ENCODE measurements at places on chromosomes 2 and 18. TPM values are rescaled to one million over a fixed set of nuclear protein-coding genes. Genes with fewer than 3 reads are reported as not detected.
A peak's percentile ranks its signal among the peaks of the same experiment; 100 is the strongest.

The EVX2 gene
- not detected for total RNA-seq

DNA sequence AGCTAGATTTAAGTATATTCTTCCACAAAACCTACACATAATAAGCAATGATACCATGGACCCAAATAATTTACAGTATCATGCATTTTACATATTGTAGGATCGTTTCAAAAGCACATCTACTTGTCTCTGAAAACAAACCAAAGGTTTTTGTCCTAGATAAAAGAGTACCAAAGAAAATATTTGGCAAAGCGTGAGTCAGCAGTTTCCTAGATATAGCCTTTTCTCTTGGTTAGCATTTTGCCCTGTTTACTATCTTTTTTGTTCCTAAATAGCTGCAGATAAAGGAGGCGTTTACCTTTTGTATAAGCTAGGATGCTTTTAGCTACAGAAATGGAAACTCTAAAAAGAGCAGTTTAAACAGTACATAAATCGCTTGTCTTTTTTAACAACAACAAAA, 305.8 kb upstream of the GULP1 start:
- H3K4me1 ChIP-seq, result no peaks in the 10 kb centered on the region
- no peak overlapping the region for H3K4me3 ChIP-seq
- no peak overlapping the region for H3K27ac ChIP-seq
- H3K36me3 ChIP-seq, result no peaks in the 10 kb centered on the region
- no peaks in the 10 kb centered on the region for H3K27me3 ChIP-seq

DNA sequence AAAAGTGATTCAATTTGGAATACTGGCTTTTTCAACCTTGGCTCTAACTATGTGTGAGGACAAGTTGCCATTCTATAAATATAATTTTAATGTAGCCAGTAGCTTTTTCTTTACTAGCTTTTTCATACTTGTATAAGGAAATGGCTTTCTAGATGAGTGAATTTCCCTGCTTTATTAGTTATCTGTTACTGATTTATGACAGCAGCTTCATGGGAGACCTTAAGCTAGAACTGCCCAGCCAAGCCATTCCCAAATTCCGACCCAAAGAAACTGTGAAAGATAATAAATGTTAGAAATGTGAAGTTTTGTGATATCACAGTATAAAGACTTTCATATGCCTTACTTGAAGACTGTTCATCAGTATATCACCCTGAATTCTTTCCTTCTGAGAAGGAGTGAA, 32.3 kb downstream of the BABAM2 start:
- H3K27me3 ChIP-seq, result no peaks in the 10 kb centered on the region
- H3K4me1 ChIP-seq, result peaks cover 9% of the 10 kb centered on the region
- DNase-seq, result no peak
- H3K36me3 ChIP-seq, result no peaks in the 10 kb centered on the region
- H3K4me3 ChIP-seq, result no peak overlapping the region
- no peak overlapping the region for H3K27ac ChIP-seq

DNA sequence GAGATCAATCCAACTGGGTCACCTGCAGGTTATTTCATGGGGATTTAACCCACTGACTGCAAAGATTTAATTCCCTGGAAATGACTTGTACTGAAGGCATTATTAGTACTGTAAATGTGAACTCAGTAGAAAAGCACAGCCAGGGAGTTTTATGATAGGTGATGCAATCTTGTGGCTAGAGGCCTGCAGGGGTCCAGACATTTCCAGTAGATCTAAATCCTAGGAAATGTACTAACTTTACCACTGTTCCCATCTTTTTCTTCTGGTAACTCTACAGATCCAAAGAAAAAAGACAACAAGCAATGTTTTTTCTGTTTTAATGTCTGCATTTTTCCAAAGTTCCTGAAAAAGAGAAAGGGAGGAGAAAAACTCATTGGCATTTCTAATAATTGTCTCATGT, 500.1 kb downstream of the ARHGAP15 start:
- H3K4me1 ChIP-seq, result no peaks in the 10 kb centered on the region
- no peaks in the 10 kb centered on the region for H3K36me3 ChIP-seq
- no peak overlapping the region for H3K27ac ChIP-seq
- no peak overlapping the region for H3K4me3 ChIP-seq

DNA sequence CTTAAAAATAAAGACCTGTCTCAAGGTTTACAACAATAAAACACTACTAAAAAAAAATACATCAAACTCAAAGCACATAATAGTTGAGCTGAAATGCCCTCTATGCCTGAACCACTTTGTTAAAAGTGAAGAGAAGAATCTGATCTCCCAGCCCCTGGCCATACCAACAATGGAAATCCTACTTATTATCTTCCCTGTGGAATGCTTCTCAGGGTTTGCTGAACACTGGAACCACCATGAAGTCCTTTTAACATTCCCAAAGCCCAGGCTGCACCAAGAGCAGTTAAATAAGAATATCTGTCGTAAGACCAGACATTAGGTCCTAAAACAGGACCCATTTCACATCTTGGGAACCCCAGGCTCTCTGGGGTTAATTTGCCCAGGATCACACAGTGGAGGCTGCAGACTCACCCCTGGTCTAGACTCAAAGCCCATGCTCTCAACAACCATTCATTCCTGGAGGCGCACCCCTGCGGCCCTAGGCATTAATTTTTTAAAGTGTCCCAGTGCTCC, 285.8 kb downstream of the STK39 start:
- H3K27ac ChIP-seq, result no peak overlapping the region
- H3K27me3 ChIP-seq, result no peaks in the 10 kb centered on the region
- no peak for DNase-seq
- no peak overlapping the region for H3K4me3 ChIP-seq
- no peaks in the 10 kb centered on the region for H3K4me1 ChIP-seq

GRCh38 chr2:151569167-151569566, 159.5 kb downstream of the RIF1 start:
- H3K27ac ChIP-seq, result no peak overlapping the region
- H3K27me3 ChIP-seq, result no peaks in the 10 kb centered on the region
- DNase-seq, result no peak
- H3K4me1 ChIP-seq, result no peaks in the 10 kb centered on the region
- H3K4me3 ChIP-seq, result no peak overlapping the region

The KCTD1 gene
- total RNA-seq, result 13.3 TPM

The CHRND gene
- not detected for total RNA-seq

GRCh38 chr18:47436871-47437270, 185.4 kb upstream of the SKOR2 start:
- DNase-seq, result no peak
- H3K4me1 ChIP-seq, result no peaks in the 10 kb centered on the region
- H3K27me3 ChIP-seq, result no peaks in the 10 kb centered on the region
- H3K4me3 ChIP-seq, result no peak overlapping the region

GRCh38 chr2:105592288-105592687, 152.4 kb upstream of the NCK2 start:
- no peaks in the 10 kb centered on the region for H3K27me3 ChIP-seq
- no peaks in the 10 kb centered on the region for H3K36me3 ChIP-seq
- H3K4me1 ChIP-seq, result no peaks in the 10 kb centered on the region
- no peak overlapping the region for H3K27ac ChIP-seq
- H3K4me3 ChIP-seq, result no peak overlapping the region

The SCN2A gene
- total RNA-seq, result not detected

- H3K27ac ChIP-seq, result no peak overlapping the region
- no peaks in the 10 kb centered on the region for H3K4me1 ChIP-seq
- H3K4me3 ChIP-seq, result no peak overlapping the region
- H3K27me3 ChIP-seq, result no peaks in the 10 kb centered on the region
Measured at GRCh38 chr2:19864381-19864780, 37.4 kb downstream of the TTC32 start.

DNA sequence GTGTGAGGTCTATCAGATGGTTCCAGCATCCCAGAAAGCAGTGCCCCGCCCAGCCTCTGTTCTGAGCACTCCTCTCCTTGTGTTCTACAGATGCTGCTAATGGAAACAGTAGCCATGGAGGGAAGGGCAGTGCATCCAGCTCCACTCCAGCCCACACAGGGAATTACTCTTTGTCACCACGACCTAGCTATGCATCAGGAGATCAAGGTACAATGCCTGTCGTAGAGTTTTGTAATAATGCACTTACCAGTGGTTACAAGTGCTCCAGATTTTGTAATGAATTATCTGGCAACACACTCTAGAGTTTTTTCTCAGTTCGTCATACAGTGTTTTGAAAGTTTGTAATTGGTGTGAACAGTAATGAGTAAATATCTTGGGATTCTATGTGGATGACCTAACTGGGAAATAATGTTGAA, 161.1 kb downstream of the ESCO1 start:
- no peaks in the 10 kb centered on the region for H3K4me1 ChIP-seq
- no peak overlapping the region for H3K27ac ChIP-seq
- no peak overlapping the region for H3K4me3 ChIP-seq
- no peak for DNase-seq

GRCh38 chr2:79393806-79394484, 118.9 kb upstream of the CTNNA2 start:
- H3K4me3 ChIP-seq, result no peak overlapping the region
- no peak for DNase-seq
- H3K36me3 ChIP-seq, result no peaks in the 10 kb centered on the region
- no peaks in the 10 kb centered on the region for H3K4me1 ChIP-seq
- no peaks in the 10 kb centered on the region for H3K27me3 ChIP-seq

DNA sequence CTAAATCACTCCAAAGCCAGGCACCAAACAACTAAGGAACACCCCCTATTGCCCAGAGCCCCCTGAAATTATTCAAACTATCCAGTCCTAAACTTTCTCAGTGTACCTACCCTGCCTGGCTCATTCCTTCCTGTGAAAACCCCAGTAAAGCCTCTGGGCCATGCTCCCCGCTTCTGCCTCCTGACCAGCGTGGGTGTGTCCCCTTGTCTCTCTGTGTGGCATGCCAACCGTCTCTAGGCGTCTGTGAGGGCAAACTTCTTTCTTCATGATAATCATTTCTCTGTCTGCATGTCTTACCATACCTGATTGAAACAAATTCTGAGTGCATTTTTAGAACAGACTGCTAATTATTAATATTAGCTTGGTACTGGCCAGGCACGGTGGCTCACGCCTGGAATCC, 109.0 kb upstream of the MSH2 start:
- no peak overlapping the region for H3K27ac ChIP-seq
- no peak for DNase-seq
- H3K36me3 ChIP-seq, result no peaks in the 10 kb centered on the region
- no peaks in the 10 kb centered on the region for H3K27me3 ChIP-seq

GRCh38 chr2:66364495-66365333, 70.2 kb upstream of the MEIS1 start:
- H3K27me3 ChIP-seq, result no peaks in the 10 kb centered on the region
- H3K4me3 ChIP-seq, result no peak overlapping the region
- no peaks in the 10 kb centered on the region for H3K36me3 ChIP-seq
- no peaks in the 10 kb centered on the region for H3K4me1 ChIP-seq

- H3K27ac ChIP-seq, result no peak overlapping the region
- no peak for DNase-seq
- H3K4me3 ChIP-seq, result no peak overlapping the region
- no peaks in the 10 kb centered on the region for H3K4me1 ChIP-seq
Measured at GRCh38 chr2:160433466-160434140, 60.0 kb downstream of the RBMS1 start.

DNA sequence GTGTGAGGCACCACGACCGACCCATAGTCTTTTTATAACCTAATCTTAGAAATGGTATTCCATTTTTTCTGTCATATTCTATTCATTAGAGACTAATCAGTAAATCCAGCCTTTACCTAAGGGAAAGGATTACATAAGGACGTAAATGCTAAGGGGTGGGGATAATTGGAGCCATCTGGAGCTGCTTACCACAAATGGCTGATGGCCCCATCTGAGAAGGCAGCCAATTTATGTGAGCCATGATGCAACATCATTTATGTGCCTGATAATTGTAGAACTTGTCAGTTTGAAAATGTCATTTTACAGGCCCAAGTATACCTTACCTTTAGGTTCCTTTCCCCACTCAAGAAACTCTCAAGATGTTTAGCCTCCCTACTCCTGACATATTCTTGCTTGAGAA, 44.0 kb downstream of the ARHGEF33 start:
- no peak overlapping the region for H3K4me3 ChIP-seq
- no peak for DNase-seq
- H3K27me3 ChIP-seq, result no peaks in the 10 kb centered on the region
- no peaks in the 10 kb centered on the region for H3K4me1 ChIP-seq
- H3K27ac ChIP-seq, result no peak overlapping the region

GRCh38 chr18:69022426-69022825, 224.5 kb downstream of the CCDC102B start:
- no peak for DNase-seq
- no peak overlapping the region for H3K4me3 ChIP-seq
- H3K27ac ChIP-seq, result no peak overlapping the region
- H3K4me1 ChIP-seq, result no peaks in the 10 kb centered on the region

GRCh38 chr2:60533101-60534051, 20.1 kb downstream of the BCL11A start:
- no peak overlapping the region for H3K27ac ChIP-seq
- peaks cover 4% of the 10 kb centered on the region for H3K4me1 ChIP-seq
- H3K4me3 ChIP-seq, result no peak overlapping the region
- H3K27me3 ChIP-seq, result no peaks in the 10 kb centered on the region
- H3K36me3 ChIP-seq, result no peaks in the 10 kb centered on the region

- H3K4me3 ChIP-seq, result no peak overlapping the region
- H3K27ac ChIP-seq, result no peak overlapping the region
- peak; percentile 37 for DNase-seq
- no peaks in the 10 kb centered on the region for H3K4me1 ChIP-seq
Measured at GRCh38 chr2:11681722-11682589, 12.0 kb upstream of the NTSR2 start.
